Naive thymus-derived CD8-positive, alpha-beta T cell (primary cell): ENCODE measurements at places on chromosomes 7 and 10. TPM values are rescaled to one million over a fixed set of nuclear protein-coding genes. Genes with fewer than 3 reads are reported as not detected.
A peak's percentile ranks its signal among the peaks of the same experiment; 100 is the strongest.

GRCh38 chr10:79111427-79111826 lies 42.7 kb downstream of the ZMIZ1 start:
- H3K27me3 ChIP-seq, result no peaks in the 10 kb centered on the region
- H3K4me3 ChIP-seq, result no peak overlapping the region
- DNase-seq, result no peak
- no peak overlapping the region for H3K27ac ChIP-seq

DNA sequence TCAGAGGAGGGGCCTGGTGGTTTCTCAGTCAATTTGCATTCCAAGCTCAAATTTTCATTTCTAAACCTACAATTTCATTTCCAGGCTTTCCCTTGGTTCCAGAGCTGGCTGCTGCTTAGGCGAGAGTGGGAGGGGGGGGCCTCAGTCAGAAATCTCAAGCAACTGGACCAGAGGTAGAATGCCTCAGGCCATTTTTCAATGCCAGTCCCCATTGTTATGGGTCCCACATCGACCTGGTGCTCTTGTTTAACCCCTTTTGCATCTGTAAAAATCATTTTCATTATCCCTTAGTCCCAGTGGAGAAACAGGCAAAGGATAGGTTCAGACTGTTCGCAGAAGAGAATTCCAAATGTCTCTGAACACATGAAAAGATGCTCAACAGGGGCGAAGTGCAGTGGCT lies 13.5 kb upstream of the BAG3 start:
- H3K27ac ChIP-seq, result no peak overlapping the region
- H3K36me3 ChIP-seq, result no peaks in the 10 kb centered on the region
- H3K4me1 ChIP-seq, result peaks cover 11% of the 10 kb centered on the region
- no peak for DNase-seq
- no peak overlapping the region for H3K4me3 ChIP-seq

DNA sequence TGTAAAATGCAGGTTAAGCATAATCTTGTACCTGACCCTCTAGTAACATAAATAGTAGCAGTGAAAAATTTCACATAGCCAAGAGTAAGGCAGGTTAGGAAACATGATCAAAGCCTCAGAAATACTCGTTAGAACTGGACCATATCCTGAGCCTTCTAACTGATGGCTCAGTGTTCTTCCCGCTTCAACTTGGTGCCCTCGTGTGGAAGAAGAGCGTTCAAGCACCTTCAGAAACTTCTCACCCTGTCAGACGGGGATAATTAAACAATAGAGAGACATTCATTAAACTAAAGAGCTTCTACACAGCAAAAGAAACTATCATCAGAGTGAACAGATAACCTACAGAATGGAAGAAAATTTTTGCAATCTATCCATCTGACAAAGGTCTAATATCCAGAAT lies 124.5 kb downstream of the MYOF start:
- no peak overlapping the region for H3K27ac ChIP-seq
- no peak overlapping the region for H3K4me3 ChIP-seq
- H3K27me3 ChIP-seq, result peaks cover 30% of the 10 kb centered on the region
- H3K36me3 ChIP-seq, result no peaks in the 10 kb centered on the region
- DNase-seq, result no peak

Gene ZNF775
- 5.9 TPM for total RNA-seq

GRCh38 chr7:71935674-71936073 lies 476.5 kb downstream of the CALN1 start:
- H3K36me3 ChIP-seq, result no peaks in the 10 kb centered on the region

- H3K4me3 ChIP-seq, result no peak overlapping the region
- no peak overlapping the region for H3K27ac ChIP-seq
- H3K36me3 ChIP-seq, result peaks cover 14% of the 10 kb centered on the region
- H3K27me3 ChIP-seq, result no peaks in the 10 kb centered on the region
- no peak for DNase-seq
These were observed 160.4 kb upstream of the LAMB4 start for GRCh38 chr7:108290459-108291151.

Gene PBLD
- total RNA-seq, result 1.7 TPM

Gene SFXN2
- 30.0 TPM for total RNA-seq

DNA sequence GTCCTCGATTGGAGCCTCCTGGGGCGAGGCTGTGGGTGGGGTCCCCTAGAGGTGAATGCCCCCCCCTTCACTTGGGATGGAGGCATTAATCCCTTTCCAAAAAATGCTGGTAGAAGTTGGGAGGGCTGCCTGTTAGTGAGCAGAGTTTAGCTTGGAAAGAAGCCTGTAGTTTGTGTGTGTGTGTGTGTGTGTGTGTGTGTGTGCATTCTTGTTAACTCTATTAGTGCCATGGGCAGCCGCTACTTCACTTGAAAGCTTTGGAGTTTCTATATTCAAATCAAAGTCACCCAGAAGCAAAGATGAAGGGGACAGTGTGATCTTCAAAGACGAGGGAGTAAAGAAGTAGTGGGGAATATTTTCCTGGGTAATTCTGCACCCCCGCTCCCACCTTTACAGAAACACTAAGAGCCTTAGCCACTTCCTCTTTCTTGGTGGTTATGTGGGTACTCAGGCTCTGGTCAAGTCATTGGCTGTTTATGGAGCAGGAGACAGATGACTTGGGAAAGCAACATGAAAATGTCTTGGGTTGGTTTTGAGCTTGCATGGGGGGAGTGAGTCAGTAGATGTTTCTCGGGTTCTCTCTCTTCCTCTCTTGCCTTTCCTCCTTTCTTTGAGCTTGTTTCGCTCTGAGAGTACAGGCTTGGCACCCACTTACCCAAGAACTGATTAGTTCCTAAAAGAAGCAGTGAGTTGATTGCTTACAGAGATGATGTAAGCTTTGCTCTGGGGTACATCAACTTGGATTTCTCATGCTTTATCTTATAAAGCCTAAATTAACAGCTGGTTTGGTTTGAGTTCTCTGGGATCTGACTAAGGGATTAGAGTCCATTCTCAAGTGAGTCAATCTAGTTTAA lies 35.9 kb downstream of the TCF7L2 start:
- H3K27ac ChIP-seq, result no peak overlapping the region
- H3K36me3 ChIP-seq, result no peaks in the 10 kb centered on the region
- no peak for DNase-seq
- H3K4me3 ChIP-seq, result peak overlapping the region; percentile 15

DNA sequence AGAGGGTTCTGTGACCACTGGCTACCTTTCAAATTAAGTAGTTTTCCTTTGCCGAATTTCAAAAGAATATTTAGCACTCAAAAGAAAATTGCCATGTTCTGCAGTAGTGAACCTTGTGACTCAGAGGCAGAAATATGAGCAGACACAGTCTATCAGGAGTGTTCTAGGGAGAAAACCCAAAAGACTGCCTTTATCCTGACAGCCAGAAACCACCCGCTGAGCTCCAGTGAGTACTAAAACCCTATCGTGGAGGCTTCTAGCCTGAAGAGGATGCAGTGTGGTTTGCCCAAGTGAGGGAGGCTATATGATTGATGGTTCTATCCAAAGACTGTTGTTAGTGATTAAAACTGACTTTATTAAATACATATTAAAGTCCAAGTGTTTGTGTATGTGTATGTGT lies 21.9 kb downstream of the CHRM2 start:
- no peaks in the 10 kb centered on the region for H3K36me3 ChIP-seq
- no peak overlapping the region for H3K4me3 ChIP-seq
- no peaks in the 10 kb centered on the region for H3K27me3 ChIP-seq
- H3K4me1 ChIP-seq, result no peaks in the 10 kb centered on the region

DNA sequence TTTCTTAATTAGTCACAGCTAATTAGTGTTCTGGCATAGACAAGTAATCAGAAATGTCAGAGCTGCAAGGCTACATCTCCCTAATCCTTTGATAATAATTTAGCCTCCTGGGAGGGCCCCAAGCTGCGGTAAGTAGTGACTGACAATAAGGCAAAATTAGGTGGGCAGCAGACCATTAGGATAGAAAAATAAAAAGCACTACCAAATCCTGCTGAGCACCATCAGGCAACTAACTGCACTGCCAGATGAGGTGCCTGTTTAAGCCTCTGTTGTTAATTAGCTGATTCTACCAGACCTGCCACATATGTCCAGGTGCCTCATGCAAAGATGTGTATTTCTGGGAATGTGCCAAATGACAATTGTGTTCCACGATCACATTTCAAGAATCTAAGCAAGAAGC lies 32.5 kb upstream of the FEZF1 start:
- no peak for DNase-seq
- H3K4me1 ChIP-seq, result no peaks in the 10 kb centered on the region
- H3K27ac ChIP-seq, result no peak overlapping the region
- no peak overlapping the region for H3K4me3 ChIP-seq
- no peaks in the 10 kb centered on the region for H3K36me3 ChIP-seq

DNA sequence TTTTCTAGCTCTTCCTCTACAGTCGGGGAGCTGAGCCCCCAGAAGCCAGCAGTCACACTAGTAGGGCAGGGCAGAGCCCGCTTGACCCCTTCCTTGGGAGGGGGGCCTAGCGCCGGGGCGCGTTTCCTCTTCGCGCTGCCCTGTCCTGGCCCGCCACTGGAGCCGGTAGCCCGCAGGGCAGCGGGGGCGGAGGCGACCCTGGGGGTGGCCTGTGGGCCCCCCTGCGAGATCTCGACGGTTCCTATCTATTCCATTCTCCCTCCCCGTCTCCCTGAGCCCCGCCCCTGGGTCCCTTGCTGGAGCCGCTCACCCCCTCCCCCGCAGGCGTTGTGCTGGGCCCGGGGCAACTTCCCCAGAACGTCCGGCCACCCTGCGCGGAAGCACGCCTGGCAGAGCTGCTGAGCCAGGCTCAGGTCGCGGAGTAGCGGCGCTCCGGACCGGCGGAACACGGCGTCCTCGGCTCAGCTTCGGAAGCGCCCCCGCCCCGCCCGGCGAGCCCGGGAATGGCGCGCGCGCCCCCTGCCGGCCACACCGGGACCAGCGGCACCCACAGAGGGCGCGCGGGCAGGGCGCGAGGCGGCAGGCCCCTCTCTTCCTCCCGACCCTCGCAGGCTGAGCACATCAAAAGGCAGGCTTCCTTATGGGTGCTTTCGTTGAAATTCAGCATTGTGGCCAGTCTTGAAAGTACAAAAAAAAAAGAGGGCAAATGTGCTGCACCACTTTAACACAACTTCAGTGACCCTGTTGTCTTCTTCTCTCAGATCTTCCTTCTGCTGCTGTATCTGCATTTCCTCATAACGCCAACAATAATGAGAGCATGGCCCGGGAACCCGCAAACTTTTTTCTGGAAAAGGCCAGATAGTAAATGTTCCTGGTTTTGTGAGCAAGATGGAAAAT lies 327.6 kb downstream of the TNS3 start:
- peak overlapping the region; percentile 74 for H3K4me3 ChIP-seq
- H3K27ac ChIP-seq, result no peak overlapping the region
- peaks cover 9% of the 10 kb centered on the region for H3K4me1 ChIP-seq

Gene DMBT1
- total RNA-seq, result not detected

DNA sequence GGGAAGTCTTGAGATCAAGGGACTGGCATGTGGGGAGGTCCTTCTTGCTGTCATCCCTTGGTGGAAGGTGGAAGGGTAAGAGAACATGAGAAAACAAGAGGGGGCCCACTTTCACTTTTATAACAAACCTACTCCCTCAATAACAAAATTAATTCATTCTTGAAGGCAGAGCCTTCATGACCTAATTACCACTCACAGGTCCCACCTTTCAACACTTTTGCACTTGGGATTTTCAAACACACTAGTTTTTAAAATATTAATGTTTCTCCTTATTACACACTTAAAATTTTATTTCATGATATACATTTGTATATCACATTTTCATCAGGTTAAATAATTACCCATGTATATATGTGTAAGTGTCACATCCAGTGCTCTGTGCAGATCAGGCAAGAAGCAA lies 2.0 kb downstream of the ST7 start:
- no peak for DNase-seq
- no peak overlapping the region for H3K27ac ChIP-seq
- H3K36me3 ChIP-seq, result no peaks in the 10 kb centered on the region

DNA sequence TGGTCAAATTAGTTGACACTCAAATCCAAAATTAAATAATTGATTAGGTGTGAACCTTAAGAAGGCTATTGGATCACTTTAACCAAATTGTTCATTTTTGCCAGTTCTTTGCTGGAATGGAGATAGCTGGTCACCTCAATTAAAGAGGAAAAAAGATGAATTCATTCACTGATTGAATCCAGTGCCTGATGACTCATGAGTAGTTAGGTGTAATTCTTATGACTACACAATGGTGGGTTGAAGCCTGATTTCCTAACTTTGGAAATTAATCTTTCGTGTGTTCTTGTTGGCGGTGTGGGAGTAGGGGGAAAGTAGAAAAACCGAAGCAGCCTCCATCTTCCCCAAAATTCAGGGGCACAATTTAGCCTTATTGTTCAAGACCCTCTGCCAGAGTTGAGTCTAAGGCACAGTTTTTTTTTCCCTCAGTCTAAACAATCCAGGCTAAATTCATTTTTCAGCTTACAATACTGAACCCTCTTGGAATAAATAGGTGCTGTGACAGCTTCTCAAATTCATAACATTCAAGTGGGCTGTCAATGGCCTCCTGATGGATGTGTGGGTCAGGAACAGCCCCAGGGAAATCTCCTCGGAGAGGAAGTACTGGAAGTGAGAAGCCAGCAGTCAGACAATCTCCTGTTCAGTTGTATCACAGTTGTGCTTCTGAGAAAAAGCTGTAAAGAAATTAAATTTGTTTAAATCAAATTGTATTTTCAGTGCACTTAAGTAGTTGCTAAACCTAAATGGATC lies 356.6 kb downstream of the BBS9 start:
- no peak for DNase-seq
- H3K27ac ChIP-seq, result no peak overlapping the region
- no peaks in the 10 kb centered on the region for H3K27me3 ChIP-seq
- H3K36me3 ChIP-seq, result peaks cover 30% of the 10 kb centered on the region

DNA sequence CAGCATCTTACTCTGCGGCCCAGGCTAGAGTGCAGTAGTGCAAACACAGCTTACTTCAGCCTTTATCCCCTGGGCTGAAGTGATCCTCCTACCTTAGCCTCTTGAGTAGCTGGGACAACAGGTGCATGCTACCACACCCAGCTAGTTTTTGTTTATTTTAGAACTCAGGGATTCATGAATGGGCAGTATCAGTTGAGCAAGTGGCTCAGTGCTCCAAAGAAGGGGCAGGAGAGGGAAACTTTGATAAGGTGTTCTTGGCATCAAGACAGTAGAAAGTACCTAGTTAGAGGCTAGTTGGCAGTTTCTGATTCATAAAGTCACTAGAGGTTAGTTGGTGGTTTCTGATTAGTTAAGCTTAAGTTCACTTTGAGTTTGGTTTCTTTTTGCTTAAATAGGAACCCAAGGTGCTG lies 18.4 kb downstream of the TRIM24 start:
- H3K4me1 ChIP-seq, result peaks cover 72% of the 10 kb centered on the region
- no peaks in the 10 kb centered on the region for H3K36me3 ChIP-seq
- H3K27me3 ChIP-seq, result no peaks in the 10 kb centered on the region
- no peak for DNase-seq
- H3K27ac ChIP-seq, result no peak overlapping the region

- no peaks in the 10 kb centered on the region for H3K27me3 ChIP-seq
- DNase-seq, result no peak
- H3K4me3 ChIP-seq, result no peak overlapping the region
- no peak overlapping the region for H3K27ac ChIP-seq
- peaks cover 22% of the 10 kb centered on the region for H3K36me3 ChIP-seq
These were observed 207.0 kb downstream of the JAZF1 start for GRCh38 chr7:27973625-27974024.

Gene NANOS1
- total RNA-seq, result 0.60 TPM

DNA sequence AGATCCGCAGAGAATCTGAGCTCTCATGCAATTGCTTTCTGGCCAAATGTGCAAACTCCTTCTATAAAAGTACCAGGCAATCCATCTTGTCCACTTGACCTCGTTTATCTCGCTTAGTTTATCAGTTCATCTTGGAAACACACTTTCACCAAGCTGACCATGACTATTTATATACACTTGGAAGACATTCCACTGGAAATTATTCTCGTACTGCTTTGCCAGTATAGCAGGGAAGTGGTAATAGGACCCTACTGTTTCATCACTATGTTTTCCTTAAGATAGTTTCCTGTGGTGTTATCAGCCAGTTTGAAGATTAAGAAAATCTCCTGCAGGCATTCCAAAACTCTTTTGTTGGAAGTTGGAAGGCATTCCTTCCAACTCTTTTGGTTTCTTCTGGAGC lies 115.3 kb upstream of the FAM171A1 start:
- DNase-seq, result no peak
- no peak overlapping the region for H3K27ac ChIP-seq
